Activated CD4-positive, alpha-beta T cell treated with anti-CD3 and anti-CD28 coated beads, Interleukin-2, amount 50 U/mL, for 24 hours (primary cell): ENCODE measurements at places on chromosomes 7 and 10.

GRCh38 chr7:100191775-100192174 is 14.1 kb downstream of the STAG3 start:
- no peak for DNase-seq

- DNase-seq: no peak
Measured at GRCh38 chr7:44131173-44132029, 8.1 kb upstream of the POLD2 start.

DNA sequence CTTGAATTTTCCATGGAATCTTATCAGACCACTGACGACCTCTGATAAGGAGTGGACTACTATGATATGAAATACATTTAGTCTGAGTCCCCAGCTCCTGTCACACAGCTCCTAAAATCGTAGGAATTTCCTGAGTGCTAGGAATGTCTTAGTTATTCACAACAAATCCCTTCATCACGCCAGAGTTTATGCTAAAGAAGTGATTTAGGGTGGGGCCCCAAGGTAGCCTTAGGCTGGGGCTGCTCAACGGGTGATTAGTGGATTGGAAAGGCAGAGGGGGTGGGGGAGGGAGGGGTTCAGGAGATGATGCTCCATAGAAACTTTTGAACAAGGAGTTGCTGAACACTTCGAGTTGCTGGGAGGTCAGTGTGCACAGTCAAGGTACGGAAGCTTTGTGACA is 7.0 kb upstream of the TET1 start:
- DNase-seq: no peak

GRCh38 chr10:642186-642890 is 47.1 kb downstream of the DIP2C start:
- no peak for DNase-seq

DNA sequence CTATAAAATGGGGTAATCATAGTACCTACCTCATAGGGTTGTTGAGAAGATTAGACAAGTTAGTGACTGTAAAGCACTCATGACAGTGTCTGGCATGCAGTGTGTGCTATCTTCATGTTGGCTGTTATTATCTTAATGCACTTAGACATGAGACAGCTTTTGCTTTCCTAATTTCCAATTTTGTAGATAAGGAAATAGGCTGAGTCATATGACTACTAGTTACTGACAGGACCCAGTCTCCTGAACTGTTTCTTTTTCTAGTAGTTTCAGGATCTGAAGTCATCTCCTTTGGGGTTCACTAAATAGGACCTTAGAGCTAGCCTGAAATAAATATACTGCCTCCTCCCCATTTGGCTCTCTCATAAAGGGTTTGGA is 74.2 kb downstream of the SNX10 start:
- DNase-seq: no peak

- DNase-seq: no peak
Measured at GRCh38 chr7:130134106-130134636, 63.8 kb downstream of the KLHDC10 start.

DNA sequence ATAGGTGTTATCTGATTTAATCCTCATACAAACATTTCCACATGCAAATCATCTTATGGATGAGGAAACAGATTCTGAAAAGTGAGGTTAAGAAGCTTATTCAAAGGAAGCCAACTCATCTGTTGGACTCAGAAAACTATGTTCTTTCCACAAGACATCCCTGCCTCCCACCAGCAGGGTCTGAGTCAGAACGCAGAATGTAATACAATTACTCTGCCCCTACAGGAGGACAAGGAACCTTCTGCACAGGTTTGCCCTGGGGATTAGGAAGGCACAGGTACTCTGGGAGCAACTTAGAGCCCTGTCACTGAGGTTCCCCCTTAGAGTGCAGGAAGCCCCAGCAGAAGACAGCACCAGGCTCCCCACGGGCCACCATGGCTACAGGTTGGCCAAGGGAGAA is 255.7 kb downstream of the TNS3 start:
- no peak for DNase-seq

DNA sequence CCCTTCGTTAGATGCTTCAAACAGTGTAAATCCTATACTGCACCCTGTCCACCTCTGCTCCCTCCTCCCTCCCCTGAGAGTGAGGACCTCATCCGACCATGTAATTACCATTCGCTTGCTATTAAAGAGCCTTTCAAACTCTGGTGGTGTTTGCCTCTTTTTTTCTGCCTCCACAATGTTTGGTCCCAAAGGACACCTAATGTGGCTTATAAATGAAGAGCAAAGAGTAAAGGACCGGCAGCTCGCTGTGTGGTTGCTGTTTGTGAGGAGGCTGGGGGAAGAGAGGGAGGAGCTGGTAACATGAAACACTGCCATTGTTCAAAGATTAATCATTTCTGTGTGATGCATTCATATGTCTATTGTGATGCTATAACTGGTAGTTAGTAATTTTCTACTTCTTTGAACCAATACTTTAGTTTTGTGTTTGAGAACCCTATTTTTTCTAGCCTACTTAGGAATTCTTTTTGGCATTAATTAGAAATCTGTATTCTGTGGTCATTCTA is 27.9 kb downstream of the MTURN start:
- no peak for DNase-seq

- no peak for DNase-seq
Measured at GRCh38 chr10:73732931-73733623, 11.1 kb upstream of the SEC24C start.

DNA sequence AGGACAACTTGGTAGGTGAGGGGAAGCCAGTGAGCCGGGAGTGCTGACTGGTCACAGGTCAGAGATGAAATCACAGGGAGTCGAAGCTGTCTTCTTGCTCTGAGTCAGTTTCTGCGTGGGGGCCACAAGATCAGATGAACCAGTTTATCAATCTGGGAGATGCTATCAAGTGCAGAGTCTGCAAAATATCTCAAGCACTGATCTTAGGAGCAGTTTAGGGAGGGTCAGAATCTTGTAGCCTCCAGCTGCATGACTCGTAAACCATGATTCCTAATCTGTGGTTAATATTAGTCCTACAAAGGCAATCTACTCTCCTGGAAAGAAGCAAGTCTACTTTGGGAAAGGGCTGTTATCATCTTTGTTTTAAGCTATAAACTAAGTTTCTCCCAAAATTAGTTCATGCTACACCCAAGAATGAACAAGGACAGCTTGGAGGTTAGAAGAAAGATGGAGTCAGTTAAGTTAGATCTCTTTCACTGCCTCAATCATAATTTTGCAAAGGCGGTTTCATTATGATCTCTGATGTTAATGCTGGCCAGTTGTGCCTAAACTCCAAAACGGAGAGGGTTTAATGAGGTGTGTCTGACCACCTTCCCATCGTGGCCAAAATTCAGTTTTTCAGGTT is 8.4 kb upstream of the LMOD2 start:
- DNase-seq: no peak

- DNase-seq: no peak
Measured at GRCh38 chr7:94492601-94493000, 17.0 kb upstream of the CASD1 start.
